ENCODE measurements at places on chromosomes 5 and 9.

DNA sequence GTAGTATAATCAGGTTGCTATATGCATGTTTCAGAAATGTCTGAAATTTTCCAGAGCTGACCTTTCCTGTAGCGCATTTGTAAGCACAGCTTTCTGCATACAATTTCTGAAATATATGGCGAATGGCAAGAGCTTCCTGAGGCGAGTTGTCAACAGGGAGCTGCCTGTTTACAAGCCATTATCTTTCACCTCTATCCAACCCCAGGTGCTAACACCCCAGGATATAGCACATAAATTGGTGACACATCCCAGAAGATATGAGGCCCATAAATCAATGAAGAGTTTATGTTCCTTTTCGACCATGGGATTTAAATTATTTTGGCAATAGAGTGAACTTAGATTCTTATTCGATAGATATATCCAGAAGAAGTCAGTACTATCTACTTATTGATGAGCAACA is 379.8 kb downstream of the KDM4C start:
- no peak overlapping the region for H3K4me3 ChIP-seq
- no peak for DNase-seq
- H3K4me1 ChIP-seq, result no peaks in the 10 kb centered on the region
- peaks cover 31% of the 10 kb centered on the region for H3K36me3 ChIP-seq
- H3K27ac ChIP-seq, result no peak overlapping the region

DNA sequence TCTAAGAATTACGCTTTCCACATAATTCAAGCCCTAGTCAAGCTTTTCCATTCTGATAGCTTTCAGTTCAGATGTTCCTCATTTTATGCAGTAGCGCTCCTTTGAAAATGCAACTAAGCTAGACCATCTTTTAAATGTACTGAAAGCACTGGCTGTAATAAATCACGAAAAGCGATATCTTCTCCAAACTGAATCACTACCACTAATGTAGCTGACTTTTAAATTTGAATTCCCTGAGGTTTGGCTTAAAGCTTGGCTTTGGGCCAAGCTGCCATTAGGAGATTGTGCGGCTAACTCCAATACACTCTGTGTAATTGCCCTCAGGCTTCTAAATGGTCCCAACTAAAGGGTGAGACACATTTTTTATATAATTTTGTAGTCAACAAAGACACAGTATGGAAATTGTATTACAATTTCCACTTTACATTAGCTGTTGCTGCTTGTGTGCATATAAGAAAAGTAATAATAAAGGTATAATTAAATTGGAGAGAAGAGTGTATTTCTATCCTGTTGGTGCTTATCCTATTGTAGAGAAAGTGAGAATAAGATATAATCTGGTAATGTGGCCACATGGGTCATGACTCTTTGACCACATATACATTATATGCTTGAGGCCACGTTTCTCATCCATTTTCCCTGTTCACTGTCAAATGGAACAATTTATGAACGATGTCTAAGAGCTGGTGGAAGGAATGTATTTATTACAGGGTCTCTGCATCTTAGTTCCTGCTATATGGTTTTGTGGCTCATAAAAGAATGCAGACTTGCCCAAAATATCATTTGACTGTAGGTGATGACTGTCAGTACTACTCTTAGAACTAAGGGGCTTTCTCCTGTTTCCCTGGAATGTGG is 118.7 kb upstream of the TAF11L2 start:
- no peak overlapping the region for H3K4me3 ChIP-seq
- no peak for DNase-seq

GRCh38 chr5:148880696-148881095 is 54.3 kb downstream of the ADRB2 start:
- H3K4me3 ChIP-seq, result no peak overlapping the region
- no peaks in the 10 kb centered on the region for H3K4me1 ChIP-seq
- no peaks in the 10 kb centered on the region for H3K36me3 ChIP-seq
- H3K27me3 ChIP-seq, result no peaks in the 10 kb centered on the region
- no peak overlapping the region for H3K27ac ChIP-seq
- DNase-seq, result no peak

DNA sequence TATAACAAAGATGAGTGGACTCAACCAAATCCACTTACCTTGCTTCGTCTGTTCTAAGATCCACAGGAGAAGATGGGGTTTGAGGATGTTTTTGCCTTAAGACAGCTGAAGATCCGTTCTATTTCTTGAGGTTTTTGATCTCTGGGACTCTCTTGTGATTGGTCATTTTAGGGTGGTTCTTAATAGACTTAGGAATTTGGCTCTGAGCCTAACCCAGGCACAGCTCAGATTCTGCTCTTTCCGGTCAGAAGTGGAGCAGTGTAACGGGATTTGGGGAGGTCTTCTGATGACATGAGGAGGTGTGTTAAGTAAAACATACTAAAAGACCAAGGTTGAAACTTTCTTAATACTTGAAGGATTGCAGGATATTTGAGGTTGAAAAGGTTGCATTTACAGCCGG is 166.9 kb downstream of the DMRT2 start:
- H3K4me1 ChIP-seq, result peaks cover 4% of the 10 kb centered on the region
- H3K27me3 ChIP-seq, result no peaks in the 10 kb centered on the region
- no peak for DNase-seq

GRCh38 chr9:98168941-98169488 is 23.4 kb downstream of the CORO2A start:
- H3K27me3 ChIP-seq, result no peaks in the 10 kb centered on the region
- no peak overlapping the region for H3K27ac ChIP-seq
- no peak overlapping the region for H3K4me3 ChIP-seq
- no peaks in the 10 kb centered on the region for H3K36me3 ChIP-seq

GRCh38 chr5:142324136-142324870 is 518 bp downstream of the SPRY4 start:
- H3K4me3 ChIP-seq, result peak overlapping the region; percentile 96
- H3K27me3 ChIP-seq, result no peaks in the 10 kb centered on the region
- DNase-seq, result peak; percentile 49
- H3K27ac ChIP-seq, result peak overlapping the region; percentile 81

DNA sequence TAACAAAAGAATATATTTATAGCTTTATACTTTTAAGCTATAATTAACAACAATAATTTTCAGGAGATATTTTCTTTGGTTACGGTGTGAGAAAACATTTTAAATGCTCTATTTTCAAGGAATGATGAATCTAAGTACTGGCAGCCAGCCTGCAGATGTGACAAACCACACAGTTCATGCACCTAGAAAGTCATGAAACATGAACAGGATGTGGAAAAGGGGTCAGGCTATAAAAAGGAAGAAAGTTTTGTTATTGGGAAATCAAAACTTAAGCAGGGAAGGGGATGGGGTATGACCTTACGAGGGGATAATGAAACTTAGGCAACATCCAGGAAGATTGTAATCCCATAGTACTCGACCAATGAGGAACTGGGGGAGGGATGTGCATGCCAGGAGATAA is 508.7 kb upstream of the GRAMD2B start:
- H3K36me3 ChIP-seq, result no peaks in the 10 kb centered on the region
- H3K27me3 ChIP-seq, result no peaks in the 10 kb centered on the region
- no peak overlapping the region for H3K4me3 ChIP-seq
- H3K27ac ChIP-seq, result no peak overlapping the region
- no peaks in the 10 kb centered on the region for H3K4me1 ChIP-seq

DNA sequence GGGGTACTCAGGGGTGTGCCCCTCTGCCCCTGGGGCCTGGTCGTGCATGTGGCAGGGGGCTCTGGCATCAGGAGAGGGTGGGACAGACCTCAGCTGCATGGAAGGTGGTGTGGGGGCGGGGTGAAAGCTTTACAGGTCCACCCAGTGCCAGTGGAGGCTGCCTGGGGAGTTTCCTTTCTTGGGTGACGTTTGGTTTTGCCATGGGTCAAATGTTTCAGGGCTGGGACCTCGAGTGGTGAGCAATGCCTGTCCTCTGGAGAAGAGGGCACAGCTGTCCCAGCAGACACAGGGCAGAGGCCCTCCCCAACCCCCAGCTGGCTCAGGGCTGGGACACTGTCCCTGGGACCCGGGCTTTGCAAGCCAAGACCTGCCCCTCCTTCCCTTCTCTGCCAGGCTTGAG is 3.6 kb downstream of the RXRA start:
- H3K4me1 ChIP-seq, result peaks cover 34% of the 10 kb centered on the region
- H3K36me3 ChIP-seq, result no peaks in the 10 kb centered on the region
- DNase-seq, result no peak
- H3K4me3 ChIP-seq, result no peak overlapping the region
- no peaks in the 10 kb centered on the region for H3K27me3 ChIP-seq
- H3K27ac ChIP-seq, result no peak overlapping the region

DNA sequence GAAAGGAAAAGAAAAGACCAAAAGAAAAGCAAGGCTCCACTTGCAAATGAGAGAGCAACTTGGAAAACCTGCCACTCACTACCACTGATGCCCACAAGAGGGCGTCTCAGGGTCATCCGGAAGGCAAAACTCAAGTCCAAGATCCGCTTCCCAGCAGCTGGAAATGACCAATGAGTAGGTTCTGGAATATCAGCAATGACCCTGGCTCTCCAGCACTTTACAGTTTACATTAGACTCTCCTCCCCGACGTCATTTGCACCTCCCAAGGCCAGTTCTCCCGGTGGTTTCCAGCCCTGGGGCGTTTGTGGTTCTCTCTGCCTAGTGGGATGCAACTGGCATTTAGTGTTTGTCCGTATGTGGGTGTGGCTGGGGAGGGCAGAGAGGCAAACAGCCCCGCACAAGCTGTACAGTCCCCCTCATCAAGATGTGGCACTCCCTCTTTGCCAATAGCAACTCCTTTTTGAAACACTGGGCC is 193.8 kb upstream of the ZNF618 start:
- H3K36me3 ChIP-seq, result no peaks in the 10 kb centered on the region
- no peak overlapping the region for H3K27ac ChIP-seq
- no peaks in the 10 kb centered on the region for H3K4me1 ChIP-seq
- DNase-seq, result peak; percentile 95
- H3K27me3 ChIP-seq, result peaks cover 39% of the 10 kb centered on the region

GRCh38 chr9:136093995-136094881 is 851 bp downstream of the NACC2 start:
- peaks cover 4% of the 10 kb centered on the region for H3K36me3 ChIP-seq
- H3K27me3 ChIP-seq, result peaks cover 5% of the 10 kb centered on the region
- peak; percentile 73 for DNase-seq
- peak overlapping the region; percentile 77 for H3K4me3 ChIP-seq

DNA sequence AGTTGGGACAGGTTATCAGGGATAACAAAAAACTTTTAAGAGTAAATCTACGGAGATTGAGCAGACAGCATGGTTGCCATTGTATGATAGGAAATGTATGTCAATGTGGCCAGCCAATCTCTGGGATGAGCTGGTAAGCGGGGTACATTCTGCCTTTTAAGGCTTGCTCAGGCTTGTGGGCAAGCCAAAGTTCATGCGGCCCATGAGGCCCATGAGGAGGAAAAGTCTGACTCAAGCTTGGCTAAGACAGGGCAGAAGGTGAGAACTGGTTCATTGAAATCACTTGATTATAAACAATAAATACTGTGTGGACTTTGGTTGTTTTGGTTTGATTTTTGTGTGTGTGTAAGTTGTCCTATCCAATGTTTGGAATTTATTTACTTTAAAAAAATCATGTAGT is 997.1 kb downstream of the DNAH5 start:
- DNase-seq, result no peak
- no peak overlapping the region for H3K27ac ChIP-seq
- H3K27me3 ChIP-seq, result no peaks in the 10 kb centered on the region

DNA sequence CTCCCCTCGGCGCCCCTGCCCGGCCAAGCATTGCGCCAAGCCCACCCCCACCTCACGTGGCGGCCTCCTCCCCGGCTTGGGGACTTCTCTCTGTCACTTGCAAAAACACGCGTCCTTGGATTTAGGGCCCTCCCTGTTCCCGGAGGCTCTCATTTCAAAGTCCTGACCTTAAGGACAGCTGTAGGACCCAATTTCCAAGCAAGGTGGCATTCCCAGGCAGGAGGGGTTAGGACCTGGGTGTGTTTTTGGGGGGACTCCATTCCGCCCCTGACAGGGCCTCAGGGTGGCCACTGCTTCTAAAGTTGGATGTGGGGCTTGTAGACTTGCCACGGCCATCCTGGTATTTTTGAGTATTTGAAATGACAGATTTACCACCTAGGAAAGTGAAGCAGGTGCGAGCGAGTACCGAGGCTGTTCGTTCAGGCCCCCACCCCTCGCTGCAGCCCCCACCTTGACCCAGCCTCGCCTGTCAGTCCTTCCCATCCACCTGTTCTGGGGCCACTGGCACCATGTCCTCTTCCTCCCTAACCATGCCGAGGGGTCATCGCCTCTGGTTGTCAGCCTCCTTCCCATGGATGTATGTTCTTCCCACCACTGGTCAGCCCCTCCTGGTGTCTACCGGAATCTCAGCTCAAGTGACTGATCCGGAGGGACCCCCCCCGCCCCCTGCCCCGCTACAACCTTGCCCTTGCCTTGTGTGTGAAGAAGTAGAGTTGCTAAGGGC is 52.4 kb downstream of the MRPL36 start:
- H3K4me1 ChIP-seq, result no peaks in the 10 kb centered on the region
- H3K27ac ChIP-seq, result no peak overlapping the region
- H3K36me3 ChIP-seq, result no peaks in the 10 kb centered on the region
- H3K4me3 ChIP-seq, result no peak overlapping the region
- DNase-seq, result peak; percentile 22

DNA sequence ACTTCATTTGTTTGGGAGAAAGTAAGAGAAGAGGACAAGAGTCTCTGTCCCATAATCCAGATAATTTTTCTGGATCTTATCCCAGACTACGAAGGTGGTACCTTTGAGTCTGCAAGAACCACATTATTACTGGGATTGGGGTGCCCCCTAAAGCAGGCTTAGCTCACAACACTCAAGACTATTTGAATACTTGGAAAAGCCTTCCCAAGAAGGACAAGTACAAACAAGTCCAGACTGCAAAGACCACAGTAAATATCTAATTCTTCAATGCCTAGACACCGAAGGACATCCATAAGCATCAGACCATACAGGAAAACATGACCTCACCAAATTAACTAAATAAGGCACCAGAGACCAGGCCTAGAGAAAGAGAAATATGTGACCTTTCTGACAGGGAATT is 40.2 kb upstream of the TMED7 start:
- H3K4me1 ChIP-seq, result no peaks in the 10 kb centered on the region
- H3K27ac ChIP-seq, result no peak overlapping the region
- no peak for DNase-seq
- no peak overlapping the region for H3K4me3 ChIP-seq

GRCh38 chr5:169094586-169095409 is 206.1 kb downstream of the SLIT3 start:
- DNase-seq, result no peak
- H3K27me3 ChIP-seq, result peaks cover 5% of the 10 kb centered on the region
- H3K27ac ChIP-seq, result no peak overlapping the region
- no peaks in the 10 kb centered on the region for H3K4me1 ChIP-seq

DNA sequence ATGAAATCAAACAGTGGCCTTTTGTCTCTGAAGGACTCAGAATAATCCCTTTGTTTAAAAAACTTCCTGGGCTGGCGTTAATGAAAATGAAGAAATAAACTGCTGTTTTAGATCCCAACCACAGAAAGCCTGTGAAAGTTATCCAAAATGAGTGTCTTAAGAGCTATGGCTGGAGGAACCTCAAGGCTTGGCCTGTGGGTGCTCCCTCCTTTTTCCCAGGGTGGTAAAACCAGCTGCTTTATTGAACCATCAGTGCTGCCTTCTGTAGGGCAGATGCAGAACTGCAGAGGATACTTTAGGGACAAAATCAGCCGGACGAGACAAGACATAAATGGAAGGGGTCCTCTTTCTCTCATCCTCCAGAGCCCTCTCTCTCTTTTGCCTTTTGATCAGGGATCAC is 100.9 kb downstream of the SMARCA2 start:
- DNase-seq, result peak; percentile 82
- no peaks in the 10 kb centered on the region for H3K4me1 ChIP-seq
- H3K4me3 ChIP-seq, result no peak overlapping the region
- no peaks in the 10 kb centered on the region for H3K27me3 ChIP-seq
- no peaks in the 10 kb centered on the region for H3K36me3 ChIP-seq
